ENCODE measurements at places on chromosomes 5 and 9.

DNA sequence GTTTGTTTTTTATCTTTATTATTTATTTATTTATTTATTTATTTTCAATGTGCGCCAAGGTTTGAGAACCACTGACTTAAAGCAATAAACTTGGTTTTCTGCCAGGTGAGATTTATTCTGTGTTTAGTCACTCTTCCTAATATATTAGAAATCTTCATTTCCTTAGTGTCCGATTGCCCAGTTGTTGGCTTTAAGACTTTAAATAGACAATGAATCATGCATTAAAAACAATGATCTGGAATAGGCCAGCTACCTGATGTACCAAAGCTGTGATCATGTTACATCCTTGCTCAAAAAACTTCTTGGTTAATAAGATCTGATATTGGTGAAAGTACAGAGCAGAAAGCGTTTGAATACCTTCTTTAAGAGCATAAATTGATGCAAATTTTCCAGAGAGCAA is 52.1 kb upstream of the ERBIN start:
- DNase-seq = no peak

DNA sequence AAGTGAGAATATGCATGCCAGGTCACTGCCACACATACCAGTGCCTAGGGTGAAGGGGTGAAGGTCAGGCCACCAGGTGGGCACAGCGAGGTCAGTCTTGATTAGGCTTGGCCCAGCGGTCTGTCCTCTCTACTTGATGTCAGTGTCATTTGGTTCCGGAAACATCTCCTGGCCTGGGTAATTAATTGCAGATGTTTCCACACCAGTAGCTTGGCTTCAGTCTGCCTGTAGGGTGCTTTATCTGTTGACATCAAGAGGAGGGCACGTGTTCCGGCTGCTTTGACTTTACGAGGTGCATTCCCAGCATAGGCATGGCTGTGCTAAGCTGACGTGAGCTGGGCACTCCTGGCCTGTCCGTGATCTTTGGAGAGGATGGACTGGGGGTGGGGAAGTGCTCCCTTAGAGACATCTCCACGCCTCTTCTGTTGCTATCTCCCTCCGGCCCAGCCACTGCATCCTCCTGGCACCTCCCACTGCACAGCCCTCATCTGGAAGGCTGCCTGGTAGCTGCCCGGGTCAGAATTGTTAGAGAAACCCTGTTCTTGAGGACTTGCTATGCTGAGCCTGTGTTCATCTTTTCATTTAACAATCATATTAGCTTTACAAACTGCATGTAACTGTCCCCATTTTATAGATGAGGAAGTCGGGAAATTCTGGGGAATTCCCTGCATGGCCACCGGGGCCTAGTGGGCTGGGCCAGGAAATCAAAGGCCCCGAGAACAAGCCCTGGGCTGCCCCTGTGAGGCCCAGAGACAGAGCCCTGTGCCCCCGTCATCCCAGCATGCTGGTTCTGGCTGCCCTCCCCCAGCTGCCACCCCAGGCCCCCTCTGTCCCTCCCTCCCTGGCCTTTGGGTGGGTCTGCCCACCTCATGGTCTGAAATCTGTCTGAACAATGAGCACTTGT is 29.1 kb downstream of the JADE2 start:
- DNase-seq = peak; percentile 34

DNA sequence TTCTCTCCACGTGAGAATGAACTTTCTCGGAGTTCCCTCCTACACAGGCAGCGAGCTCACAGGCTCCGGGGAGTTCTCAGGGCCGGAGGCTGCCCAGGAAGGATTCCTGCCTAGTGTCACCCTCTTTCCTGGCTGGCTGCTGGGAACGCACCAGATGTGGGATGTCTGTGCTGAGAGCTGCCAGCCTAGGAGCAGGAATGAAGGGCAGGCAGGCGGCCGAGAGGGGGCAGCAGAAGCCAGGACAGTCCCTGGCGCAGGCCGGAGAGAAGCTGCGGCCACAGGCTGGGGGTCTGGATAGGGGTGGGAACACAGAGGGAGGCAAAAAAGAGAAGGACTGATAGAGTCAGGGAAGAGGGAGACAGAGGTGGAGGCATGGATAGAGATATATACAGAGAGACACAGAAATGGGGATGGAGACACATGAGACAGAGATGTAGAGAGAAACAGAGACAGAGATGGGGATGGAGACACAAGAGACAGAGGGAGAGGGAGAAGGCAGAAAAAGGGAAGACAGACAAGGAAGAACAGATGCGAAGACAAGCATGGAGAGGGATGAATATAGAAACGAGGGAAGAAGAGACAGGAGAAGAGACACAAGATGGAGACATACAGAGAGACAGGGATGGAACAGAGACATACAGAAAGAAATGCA is 25.3 kb upstream of the ENHO start:
- DNase-seq = peak; percentile 17

GRCh38 chr9:8651846-8652215 is 852.3 kb upstream of the DMAC1 start:
- DNase-seq = no peak

DNA sequence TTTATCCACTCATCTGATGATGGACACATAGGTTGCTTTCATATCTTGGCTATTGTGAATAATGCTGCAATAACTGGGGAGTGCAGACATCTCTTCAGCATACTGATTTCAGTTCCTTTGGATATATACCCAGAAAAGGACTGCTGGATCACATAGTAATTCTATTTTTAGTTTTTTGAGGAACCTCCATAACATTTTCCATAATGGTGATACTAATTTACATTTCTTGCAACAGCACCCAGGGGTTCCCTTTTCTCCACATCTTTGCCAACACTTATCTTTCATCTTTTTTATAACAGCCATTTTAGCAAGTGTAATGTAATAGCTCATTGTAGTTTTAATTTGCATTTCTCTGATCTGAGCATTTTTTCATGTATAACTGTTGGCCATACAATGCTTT is 34.1 kb upstream of the NR4A3 start:
- DNase-seq = no peak

- DNase-seq = no peak
Measured at GRCh38 chr5:154325566-154325965, 120.2 kb upstream of the SAP30L start.

GRCh38 chr5:110335361-110336066 is 391.0 kb downstream of the TMEM232 start:
- DNase-seq = no peak

DNA sequence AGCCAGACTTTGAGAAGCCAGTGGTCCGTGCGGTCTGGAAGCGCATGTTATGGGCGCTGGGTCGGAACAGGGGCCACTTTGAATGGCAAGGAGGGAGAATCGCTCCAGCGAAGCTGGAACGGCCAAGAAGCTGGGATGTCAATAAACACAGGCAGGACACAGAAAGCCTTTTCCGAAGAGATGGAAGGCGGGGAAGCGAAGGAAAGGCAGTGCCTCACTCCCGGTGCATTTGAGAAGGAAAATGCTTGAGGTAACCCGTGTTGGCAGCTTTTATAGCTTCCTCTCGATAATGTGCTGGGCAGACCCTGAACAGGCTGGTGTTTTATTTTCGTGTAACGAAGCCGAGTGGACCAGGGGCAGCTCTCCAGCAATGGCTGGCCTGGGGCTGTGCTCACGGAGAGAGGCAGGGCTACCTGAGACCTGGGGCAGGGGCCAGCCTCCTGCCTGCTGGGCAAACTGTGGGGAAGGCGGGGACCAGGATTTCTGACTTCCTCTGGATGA is 84.2 kb upstream of the SPRY4 start:
- DNase-seq = no peak

Measured in stimulated activated CD4-positive, alpha-beta T cell treated with anti-CD3 and anti-CD28 coated beads, Interleukin-12 subunit alpha, Interleukin-12 subunit beta, amount 100 ng/mL, for 24 hours (primary cell).